ENCODE measurements at places on chromosomes 6 and 20.

DNA sequence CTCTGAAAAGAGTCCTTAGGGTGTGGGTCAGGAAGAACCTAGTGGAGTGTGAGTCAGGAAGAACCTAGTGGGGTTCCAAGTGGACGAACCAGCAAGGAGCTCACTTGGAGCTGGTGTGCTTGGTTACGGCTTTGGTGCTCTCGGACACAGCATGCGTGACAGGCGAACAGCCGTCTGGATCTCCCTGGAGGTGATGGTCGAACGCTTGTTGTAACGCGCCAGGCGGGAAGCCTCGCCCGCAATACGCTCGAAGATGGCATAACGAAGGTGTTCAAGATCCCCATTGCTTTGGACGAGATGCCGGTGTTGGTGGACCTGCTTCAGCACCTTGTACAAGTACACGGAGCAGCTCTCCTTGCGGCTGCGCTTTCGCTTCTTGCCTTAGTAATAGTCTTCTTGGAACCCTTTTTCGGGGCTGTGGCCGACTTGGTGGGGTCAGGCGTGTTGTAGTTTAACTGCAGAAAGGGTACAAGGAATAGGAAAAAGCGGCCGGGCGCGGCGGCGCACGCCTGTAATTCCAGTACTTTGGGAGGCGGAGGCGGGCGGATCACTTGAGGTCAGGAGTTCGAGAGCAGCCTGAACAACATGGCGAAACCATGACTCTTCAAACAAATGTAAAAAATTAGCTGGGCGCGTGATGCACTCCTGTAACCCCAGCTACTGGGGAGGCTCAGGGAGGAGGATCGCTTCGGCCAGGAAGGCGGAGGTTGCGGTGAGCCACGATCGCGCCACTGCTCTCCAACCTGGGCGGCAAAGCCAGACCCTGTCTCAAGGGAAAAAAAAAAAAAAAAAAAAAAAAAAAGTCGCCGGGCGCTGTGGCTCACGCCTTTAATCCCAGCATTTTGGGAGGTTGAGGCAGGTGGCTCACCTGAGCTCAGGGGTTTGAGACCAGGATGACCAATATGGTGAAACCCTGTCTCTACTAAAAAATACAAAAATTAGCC, 48.0 kb downstream of the OR2B2 start:
- no peak for DNase-seq

GRCh38 chr20:3180319-3180718, 7.0 kb upstream of the LZTS3 start:
- no peak for DNase-seq

DNA sequence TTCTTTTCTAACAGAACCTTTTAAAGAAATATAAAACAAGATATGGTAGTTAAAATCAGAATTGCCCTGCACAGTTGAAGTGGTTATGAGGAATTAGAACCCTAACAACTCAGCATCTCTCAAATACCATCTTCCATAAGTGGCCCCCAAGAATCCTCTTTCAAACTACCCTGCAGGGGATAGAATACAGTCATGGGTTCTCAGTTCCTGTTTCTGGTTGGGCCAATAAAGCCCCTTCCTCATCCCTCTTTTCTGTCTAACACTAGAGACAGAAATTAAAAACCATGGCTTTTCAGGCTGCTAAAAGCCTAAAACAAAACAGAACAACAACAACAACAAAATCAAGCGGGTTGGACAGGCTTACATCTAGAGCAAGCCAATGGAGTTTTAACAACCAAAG, 6.7 kb upstream of the LCA5 start:
- no peak for DNase-seq

GRCh38 chr6:14943116-14943515, 302.8 kb upstream of the JARID2 start:
- DNase-seq: no peak

DNA sequence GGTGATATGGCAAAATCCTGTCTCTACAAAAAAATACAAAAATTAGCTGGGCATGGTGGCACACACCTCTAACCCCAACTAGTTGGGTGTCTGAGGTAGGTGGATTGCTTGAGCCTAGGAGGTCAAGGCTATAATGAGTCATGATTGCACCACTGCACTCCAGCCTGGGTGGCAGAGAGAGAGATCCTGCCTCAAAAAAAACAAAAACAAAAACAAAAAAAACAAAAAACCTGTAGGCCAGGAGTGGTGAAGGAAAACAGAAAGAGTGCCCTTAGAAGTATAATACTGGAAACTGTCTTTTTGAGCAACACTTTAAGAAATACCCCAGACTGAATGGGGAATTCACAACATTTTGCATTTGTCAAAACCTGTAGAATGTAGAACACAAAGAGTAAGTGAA, 85.3 kb downstream of the JARID2 start:
- no peak for DNase-seq

DNA sequence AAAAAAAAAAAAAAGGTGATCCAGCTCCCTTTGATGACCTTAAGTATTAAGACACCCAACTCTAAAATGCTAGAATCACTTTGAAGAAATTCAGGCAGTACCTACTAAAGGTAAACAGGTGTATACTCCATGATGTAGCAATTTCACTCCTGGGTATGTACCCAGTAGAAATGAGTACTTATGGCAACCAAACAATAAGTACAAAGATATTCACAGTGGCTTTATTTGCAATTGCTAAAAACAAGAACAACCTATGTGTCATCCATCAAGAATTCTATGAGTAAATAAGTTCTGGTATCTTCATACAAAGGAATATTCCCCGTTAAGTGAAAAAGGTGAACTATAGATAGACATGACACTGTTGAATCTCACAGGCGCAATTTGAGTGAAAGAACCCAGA, 29.4 kb downstream of the MDGA1 start:
- DNase-seq: no peak

DNA sequence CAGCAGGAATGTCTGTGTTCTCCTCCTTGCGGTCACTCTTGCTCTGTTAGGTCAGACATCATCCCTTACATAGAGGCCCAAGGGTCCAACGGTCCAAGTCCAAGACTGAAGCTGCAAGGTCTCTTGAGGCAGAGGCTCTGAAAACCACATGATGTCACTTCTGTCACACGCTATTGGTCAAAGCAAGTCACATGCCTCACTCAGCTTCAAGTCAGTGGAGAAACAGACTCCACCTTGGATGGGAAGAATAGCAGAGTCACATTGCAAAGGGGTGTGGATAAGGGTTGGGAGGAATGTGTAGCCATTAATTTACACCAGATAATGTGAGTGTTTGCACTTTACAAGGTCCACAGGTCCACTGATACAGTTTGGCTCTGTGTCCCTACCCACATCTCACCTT, 17.5 kb downstream of the SLC52A3 start:
- DNase-seq: no peak

- no peak for DNase-seq
Observed at GRCh38 chr20:44666066-44666465, 14.6 kb upstream of the ADA start.

All from SW 1271 (cell line).